ENCODE measurements at places on chromosomes 12 and 14.

GRCh38 chr12:82149045-82149444 lies 209.1 kb downstream of the CCDC59 start:
- DNase-seq, result no peak

- no peak for DNase-seq
Measured at GRCh38 chr14:61701946-61702345, 6.6 kb downstream of the HIF1A start.

- peak; percentile 27 for DNase-seq
Measured at GRCh38 chr12:91413581-91414546, 231.2 kb upstream of the DCN start.

GRCh38 chr12:68477906-68478305 lies 132.8 kb upstream of the RAP1B start:
- DNase-seq, result no peak

- no peak for DNase-seq
Measured at GRCh38 chr14:104393199-104393897, 186.2 kb upstream of the C14orf180 start.

DNA sequence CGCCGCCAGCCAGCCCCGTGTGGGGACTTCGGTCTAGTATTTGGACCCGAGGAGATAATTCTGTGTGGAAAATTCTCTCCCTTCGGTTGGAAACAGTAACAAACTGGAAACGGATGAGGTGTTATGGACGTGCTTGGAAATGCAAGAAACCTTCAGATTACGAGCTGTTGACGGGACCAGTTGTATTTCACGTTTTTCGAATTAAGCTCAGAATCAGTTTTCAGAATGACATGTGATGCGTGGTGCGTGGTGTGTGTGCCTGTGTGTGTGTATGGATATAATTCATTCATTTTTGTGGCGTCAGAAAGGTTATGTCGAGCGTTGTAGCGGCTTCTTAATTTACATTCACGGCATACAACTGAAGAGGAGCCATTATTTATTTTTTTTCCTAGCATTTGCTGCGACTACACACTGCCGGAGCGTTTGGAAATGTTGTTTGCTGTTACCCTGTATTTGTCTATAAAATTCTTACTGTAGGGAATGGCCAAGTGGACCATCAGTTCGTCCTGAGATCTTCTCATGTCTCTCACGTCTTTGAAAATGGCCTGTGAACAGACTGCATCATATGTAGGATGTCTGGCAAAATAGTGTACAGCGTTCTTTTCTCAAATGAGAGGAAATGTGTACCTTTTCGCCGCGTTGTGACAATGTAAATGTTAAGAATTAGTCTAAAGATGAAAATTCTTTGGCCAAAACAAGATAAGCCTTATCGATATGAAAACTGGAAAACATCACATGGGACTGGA lies 1.3 kb downstream of the TRAF3 start:
- DNase-seq, result no peak

GRCh38 chr12:1091350-1091749 lies 100.3 kb downstream of the ERC1 start:
- no peak for DNase-seq

DNA sequence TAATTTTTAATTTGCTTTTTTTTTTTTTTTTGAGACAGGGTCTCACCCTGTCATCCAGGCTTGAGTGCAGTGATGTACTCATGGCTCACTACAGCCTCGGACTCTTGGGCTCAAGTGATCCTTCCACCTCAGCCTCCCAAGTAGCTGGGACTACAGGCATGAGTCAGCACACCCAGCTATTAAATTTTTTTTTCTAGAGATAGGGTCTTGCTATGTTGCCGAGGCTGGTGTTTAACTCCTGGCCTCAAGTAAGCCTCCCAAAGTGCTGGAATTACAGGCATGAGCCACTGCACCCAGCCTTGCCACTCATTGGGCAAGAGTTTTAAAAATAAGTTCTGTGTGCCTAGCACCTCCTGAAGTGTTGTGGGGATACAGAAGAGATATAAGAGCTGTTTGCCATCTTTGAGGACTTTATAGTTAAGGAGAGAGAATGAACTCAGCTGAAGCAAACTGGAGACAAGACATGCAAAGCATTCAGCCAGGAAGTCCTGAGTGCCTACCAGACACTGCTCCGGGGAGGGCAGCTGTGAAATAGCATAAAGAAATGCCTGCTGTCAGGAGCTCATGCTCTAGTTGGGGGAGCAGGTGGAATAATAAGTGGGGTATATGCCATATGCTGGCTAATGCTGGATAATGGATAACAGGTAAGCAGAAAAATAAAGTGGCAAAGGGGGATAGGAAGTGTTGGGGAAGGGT lies 15.0 kb upstream of the EMP1 start:
- DNase-seq, result no peak

- no peak for DNase-seq
Measured at GRCh38 chr12:100675432-100675831, 101.9 kb downstream of the GAS2L3 start.

- no peak for DNase-seq
Measured at GRCh38 chr12:131021154-131021541, 67.4 kb downstream of the ADGRD1 start.

DNA sequence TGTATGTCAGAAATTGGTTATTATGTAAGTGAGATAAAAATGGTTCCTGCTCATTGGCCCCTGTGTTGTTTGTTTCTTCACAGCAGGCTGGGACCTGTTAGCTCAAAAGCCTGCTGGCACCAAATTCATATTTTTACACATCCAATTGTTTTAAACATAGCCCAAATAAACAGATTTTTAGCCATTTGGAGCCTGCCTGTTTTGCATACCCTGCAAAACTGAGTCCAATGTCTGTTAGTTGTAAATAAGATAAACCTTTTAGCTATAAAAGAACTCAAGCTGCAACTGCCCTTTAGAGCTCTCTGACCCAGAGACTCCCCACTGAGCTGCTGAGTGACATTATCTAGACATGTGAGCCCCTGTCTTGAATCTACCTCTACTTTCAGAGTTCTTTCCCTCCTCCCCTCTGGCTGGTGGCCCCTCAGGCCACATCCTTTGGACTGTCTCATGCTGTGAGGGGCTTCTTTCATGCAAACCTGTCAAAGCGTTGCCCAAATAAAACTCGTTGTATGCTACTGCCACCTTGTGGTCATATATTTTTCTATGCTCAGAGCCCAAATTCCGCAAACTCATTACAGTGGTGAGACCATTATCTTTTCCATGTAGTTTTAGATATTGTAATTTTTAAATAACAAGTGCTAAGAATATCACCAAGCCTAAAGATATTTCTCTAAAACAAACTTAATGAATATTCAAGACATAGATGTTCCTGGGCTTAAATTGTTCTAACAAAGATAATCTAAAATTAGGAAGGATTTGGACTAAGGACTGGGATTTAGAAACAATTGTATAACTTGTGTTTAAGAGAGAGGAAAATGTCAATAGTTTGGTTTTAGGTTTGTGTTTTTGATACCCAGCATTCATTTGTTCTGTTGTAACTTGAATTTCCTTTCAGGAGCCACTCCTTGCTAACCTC lies 337.9 kb downstream of the AACS start:
- DNase-seq, result peak; percentile 5

DNA sequence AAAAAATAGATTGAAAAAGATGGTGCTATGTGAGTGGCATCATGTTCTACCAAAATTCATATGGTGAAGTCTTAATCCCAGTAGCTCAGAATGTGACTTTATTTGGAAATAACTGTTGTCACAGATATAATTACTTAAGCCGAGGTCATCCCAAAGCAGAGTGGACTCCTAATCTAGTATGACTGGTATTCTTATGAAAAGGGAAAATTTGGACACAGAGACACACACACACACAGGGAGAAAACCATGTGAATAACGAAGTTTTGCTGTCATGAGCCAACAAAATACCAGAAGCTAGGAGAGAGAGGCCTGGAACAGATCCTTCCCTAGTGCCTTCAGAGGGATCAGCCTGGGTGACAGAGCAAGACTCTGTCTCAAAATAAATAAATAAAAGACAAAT lies 62.6 kb downstream of the FAR2 start:
- DNase-seq, result no peak

- no peak for DNase-seq
Measured at GRCh38 chr12:99004799-99005466, 359.8 kb downstream of the APAF1 start.

DNA sequence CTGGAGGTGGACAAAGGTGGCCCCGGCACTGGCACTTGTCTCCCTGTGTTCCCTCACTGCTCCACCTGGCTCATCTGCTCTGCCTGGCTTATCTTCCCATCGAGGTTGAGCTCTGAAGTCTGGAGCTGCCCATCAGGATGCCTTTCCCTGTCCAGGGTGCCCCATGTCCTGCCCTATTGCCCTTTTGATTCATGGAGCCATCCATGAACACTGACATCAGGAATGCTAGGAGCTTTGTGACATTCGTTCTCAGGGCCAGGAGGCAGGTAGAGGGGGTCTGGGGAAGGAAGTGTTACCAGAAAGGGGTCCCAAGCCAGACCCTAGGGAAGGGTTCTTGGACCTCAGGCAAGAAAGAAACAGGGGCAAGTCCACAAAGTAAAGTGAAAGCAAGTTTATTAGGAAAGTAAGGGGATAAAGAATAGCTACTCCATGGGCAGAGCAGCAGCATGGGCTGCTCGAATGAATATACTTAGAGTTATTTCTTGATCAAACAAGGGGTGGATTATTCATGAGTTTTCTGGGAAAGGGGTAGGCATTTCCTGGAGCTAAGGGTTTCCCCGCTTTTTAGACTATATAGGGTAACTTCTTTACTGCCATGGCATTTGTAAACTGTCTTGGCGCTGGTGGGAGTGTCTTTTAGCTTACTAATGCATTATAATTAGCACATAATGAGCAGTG lies 51.6 kb downstream of the RIN3 start:
- no peak for DNase-seq

DNA sequence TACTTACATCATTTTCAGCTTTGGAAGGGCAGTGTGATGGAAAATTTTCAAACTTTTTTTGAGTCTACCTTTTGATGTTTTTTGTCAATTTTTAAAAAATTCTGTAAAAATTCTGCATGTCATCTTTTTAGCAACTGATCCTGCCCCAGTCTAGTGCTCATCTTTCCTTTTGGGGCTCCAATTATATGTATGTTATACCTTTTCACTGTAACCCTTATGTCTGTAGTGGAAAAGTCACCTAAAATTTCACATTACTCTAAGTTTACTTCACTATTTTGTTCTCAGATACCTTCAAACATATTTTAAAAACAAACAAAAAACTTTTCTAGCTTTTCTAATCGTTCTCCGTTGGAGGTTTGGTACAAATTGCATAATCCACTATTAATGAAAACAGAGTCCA lies 32.5 kb upstream of the MYRFL start:
- DNase-seq, result no peak

- DNase-seq, result no peak
Measured at GRCh38 chr14:50265029-50265428, 33.7 kb upstream of the SOS2 start.

- DNase-seq, result no peak
Measured at GRCh38 chr12:113086249-113087164, 30.0 kb downstream of the DTX1 start.

DNA sequence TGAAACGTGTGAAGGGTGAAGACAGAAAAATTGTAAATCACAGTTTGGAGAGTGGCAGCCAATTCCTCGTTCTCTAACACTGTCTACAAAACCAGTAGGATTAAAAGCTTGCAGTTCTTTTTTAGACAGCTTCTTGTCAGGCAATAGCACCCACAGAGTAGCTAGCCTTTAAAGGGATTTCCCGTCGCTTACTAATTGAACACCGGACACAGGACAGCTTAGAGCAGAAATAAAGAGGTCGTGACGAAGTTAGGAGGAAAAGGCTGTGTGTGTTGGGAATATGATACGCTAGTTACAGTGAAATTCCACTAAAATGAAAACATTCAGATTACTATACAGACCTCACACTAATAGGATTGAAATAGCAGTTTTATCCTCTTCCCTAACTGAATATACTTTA lies 149.1 kb upstream of the FLRT2 start:
- DNase-seq, result no peak

GRCh38 chr14:91872011-91872501 lies 4.7 kb upstream of the TC2N start:
- no peak for DNase-seq

- DNase-seq, result no peak
Measured at GRCh38 chr12:90261283-90261682, 552.6 kb upstream of the ATP2B1 start.

DNA sequence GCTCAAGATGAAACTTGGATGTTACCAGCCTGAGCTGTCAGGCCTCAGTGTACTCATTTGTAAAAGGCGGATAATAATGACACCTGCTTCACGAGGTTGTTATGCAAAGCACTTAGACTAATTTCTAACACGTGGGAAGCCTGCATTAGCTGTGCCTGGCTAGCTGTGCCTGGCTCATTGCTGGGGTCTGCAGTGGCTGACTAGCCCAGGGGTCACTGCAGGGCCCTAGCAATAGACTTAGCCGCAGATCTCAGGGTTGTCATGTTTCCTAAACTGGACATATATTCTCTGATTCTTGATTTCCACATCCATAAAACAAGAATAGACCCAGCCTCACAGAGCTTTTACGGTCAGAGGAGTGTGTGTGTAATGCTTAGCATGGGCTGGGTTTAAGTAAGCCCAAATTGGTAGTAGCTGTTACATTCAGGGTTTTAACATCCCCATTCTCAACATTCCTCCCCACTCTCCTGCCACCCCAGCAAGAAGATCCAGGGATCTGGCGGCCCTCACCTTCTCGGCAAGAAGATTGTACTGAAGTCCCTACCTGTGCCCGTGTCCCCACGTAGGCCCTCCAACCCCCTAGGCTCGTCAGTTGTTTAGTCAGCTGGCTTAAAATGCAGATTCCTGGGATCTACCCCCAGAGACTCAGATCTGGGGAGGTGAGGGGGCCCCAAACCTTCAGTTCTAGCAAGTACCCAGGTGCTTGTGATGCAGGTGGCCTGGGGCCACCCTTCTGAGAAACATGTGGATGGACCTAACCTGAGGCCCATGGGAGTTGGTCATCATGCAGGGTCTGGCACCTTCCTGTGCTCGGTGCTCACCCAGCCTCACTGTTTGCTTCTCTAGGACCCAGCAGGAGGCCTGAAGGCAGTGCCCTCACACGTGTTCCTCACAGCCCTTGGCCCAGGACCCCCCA lies 8.6 kb downstream of the NR4A1 start:
- no peak for DNase-seq

DNA sequence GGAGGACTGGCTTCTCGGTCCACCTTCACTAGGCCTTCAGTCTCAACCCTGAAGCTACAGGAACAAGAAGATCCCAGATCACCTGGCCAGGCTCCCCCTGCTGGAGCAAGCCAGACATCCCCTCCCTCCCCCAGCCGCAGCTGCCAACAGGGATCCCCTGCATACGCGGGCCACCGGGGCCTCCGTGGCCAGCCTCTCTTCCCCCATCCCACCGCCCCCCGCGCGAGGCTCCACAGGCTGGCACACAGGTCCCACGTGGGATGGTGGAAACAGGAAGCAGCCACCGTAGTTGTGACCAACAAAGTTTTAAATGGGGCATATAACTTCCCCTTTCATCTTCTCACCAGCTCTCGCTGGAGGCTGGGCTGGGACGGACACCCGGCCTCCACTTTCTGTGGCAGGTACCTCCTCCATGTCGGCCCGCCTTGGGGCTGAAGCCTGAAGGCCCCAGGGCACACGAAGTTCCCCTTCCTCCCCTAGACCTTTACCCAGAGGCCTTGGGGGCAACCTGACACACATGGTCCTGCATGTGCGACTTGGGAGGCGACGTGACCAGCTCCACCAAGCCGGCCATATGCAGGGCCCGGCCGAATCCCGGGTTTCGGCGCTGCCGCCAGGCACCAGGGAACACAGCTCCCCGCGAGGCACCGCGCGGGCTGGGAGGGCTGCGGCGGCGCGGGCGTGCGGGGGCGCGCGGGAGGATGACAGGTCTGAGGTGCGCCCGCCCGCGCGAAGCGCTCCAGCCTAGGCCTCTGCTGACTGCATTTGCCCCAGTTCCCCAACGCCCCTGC lies 44.4 kb upstream of the PNMA1 start:
- peak; percentile 55 for DNase-seq

GRCh38 chr12:112907415-112908157 lies 824 bp downstream of the OAS1 start:
- DNase-seq, result no peak

Data from SJSA1 (cell line).